Stimulated activated naive CD4-positive, alpha-beta T cell (primary cell): ENCODE measurements at places on chromosomes 1 and 21.

DNA sequence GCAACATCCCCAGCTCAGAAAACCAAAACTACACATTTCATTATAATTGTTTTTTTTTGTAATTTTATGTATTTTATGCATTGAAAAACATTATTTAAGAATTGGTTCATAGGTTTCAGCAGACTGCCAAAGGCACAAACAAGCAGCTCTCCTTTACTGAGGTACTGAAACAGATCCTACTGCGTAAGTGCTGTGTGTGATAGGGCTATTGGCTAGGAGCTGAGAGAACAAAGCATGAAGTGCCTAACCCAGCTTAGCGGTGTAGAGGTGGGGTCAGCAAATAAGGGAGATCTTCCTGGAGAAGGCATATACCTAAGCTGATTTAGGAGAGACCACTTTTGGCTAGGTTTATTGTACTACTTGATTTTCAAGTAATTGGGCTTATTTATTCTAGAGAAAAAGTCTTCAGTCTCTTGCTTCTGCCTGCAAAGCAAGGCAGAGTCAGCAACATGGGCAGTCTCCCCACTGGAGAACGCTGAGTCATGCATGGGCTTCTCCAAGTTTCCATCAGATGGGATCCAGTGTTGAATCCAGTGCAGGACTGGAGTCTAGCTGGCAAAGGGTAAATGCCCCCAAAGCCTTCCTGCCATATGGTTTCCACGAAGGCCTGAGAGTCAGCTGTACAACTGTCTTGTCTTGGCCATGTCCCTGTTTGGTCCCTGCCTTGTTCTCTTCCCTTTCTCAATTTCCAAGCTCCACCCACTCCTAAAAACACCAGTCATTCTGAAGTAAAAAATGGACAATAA lies 18.0 kb upstream of the YTHDF2 start:
- no peak for DNase-seq

GRCh38 chr1:193602705-193603104 lies 416.3 kb upstream of the B3GALT2 start:
- no peak for DNase-seq

GRCh38 chr1:167716000-167716271 lies 5.8 kb upstream of the MPZL1 start:
- no peak for DNase-seq

GRCh38 chr1:208892147-208892546 lies 648.0 kb upstream of the PLXNA2 start:
- no peak for DNase-seq

DNA sequence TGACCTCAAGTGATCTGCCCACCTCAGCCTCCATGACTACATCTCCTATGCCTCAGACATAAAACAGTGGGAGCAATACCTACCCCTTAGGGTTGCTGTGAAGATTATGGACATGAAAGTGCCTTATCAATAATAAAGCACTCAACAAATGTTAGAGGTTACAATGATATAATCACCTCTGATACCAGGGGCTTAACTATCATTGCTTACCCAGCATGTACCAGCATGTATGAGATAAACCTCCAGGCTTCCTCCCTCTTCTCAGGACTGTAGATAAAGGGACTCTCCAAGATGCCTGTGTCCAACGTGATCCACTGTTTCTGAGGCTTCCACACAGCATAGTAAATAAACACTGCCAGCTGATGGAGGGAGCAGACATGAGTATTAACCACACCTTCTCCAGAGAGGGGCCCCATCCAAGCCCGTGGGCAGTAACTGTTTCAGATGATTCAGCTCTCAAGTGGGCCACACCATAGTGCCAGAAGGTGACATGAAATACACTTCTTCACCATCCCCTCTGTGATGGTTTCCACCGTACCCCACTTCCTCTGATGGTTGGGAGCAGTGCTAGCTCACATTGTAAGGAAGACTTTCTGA lies 26.2 kb downstream of the RHBDL2 start:
- DNase-seq, result no peak

- no peak for DNase-seq
These were observed 13.5 kb upstream of the SYNJ1 start for GRCh38 chr21:32741336-32741735.
